ENCODE measurements at places on chromosomes 1 and 21. TPM values are rescaled to one million over a fixed set of nuclear protein-coding genes. Genes with fewer than 3 reads are reported as not detected.

ALX3 gene
- total RNA-seq: not detected

GRCh38 chr1:174075245-174075692, 53.1 kb upstream of the RC3H1 start:
- H3K36me3 ChIP-seq: no peaks in the 10 kb centered on the region
- H3K4me3 ChIP-seq: no peak overlapping the region
- DNase-seq: no peak
- peaks cover 16% of the 10 kb centered on the region for H3K27me3 ChIP-seq
- no peaks in the 10 kb centered on the region for H3K4me1 ChIP-seq

DNA sequence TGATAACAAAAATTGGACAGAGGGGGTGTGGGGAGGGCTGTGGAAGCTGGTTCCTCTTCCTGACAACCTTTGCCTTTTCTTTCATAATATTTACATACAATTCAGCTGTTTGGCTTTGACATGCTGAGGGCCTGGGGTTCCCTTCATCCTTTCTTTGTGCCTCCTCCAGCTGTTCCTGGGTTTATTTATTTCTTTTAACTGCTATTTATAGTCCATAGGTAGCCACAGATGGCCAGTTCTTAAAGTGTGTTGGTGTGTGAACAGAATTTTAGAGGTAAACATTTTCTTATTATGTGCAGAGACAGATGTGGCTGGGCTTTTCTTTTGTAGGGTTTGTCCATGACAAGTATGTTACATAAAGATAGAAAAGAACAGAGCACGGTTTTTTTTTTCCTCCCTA, 34.1 kb upstream of the CNIH3 start:
- H3K4me3 ChIP-seq: no peak overlapping the region
- H3K27ac ChIP-seq: no peak overlapping the region
- no peaks in the 10 kb centered on the region for H3K36me3 ChIP-seq
- H3K4me1 ChIP-seq: no peaks in the 10 kb centered on the region

DNA sequence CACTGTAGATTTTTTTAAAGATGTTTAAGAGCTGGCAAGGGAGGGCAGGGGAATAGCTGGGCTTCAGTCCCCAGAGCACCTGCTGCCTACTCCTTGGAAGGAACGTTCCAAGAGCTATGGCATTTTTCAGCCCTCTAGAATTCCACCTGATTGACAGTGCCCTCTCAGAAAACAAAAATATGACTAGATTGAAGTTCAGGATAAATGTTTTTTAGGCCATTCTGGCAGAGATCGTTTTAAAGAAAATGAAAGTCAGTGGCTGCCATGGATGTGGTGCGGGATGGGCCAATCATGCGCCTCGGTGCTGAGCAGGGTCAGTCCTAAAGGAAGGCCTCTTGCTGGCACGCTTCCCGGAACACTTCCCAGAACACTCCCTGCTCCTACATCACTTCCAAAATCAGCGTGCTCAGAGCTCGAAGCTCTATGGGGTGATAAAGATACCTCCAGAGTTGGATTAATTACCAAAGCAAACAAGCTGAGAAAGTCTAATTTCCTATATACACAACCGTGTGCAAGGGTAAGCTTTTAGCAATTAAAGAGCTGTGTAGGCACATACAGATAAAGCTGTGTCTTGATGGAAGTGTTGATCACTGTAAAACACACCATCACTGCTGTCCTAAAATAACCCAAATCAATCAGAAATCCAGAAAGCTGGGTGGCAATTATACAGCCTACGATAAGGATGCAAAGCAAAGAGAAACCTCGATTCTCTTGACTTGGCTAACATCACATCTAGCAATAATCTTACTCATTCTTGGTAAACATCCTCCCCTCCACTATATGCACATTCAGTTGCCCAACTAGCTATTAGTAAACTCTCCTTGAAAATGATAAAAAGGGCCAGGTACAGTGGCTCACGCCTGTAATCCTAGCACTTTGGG, 34.6 kb downstream of the TGFBR3 start:
- no peak for DNase-seq
- H3K36me3 ChIP-seq: peaks cover 7% of the 10 kb centered on the region
- no peak overlapping the region for H3K27ac ChIP-seq
- H3K4me1 ChIP-seq: peaks cover 3% of the 10 kb centered on the region

DNA sequence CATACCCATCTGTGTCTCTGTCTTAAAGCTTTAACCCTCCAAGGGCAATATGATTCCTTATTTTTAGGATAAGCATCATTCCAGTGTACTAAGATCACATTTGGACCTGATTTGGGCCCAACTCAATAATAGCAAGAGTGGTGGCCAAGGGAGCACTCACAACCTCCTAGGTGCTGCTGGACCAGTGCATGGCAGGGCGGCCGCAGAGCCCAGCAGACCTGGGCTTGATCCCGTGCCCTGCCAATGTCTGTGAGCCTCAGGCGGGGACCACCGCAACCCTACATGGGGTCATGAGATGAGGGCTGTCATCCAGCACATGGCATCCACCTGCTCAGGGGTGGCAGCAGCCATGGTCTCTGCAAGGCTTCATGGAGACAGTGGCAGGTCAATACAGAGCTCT, 201.8 kb upstream of the TMEM51 start:
- no peaks in the 10 kb centered on the region for H3K27me3 ChIP-seq
- H3K4me1 ChIP-seq: no peaks in the 10 kb centered on the region
- no peak overlapping the region for H3K4me3 ChIP-seq

Data from activated CD4-positive, alpha-beta memory T cell treated with anti-CD3 and anti-CD28 coated beads, Interleukin-2, amount 10 ng/mL, durations not matched to agents 7 days and 5 days (primary cell).